Stimulated activated CD4-positive, alpha-beta T cell treated with anti-CD3 and anti-CD28 coated beads, TNF-alpha, amount 100 ng/mL, for 48 hours (primary cell): ENCODE measurements at places on chromosomes 1 and 21.

DNA sequence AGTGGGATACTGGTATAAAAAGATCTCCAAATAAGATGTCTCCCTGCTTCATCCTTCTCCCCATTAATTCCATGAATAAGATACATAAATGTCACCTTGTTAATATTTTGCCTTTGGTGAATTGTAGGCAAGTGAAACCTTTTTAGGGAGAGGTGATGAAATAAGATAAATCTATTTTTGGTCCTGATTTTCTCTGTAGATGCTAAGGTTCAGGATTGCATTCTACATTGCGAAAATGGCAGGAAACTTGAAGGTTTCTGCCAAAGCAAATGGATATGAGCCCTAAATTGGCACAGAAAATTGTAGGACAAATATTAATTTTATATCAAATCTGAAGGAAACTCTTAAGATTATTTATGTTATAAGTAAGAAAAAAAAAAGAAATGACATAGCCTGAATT, 107.1 kb downstream of the PLPPR4 start:
- DNase-seq, result no peak

GRCh38 chr1:226706684-226707083, 32.4 kb downstream of the ITPKB start:
- no peak for DNase-seq

- DNase-seq, result no peak
Measured at GRCh38 chr1:107817935-107818334, 147.0 kb downstream of the VAV3 start.

DNA sequence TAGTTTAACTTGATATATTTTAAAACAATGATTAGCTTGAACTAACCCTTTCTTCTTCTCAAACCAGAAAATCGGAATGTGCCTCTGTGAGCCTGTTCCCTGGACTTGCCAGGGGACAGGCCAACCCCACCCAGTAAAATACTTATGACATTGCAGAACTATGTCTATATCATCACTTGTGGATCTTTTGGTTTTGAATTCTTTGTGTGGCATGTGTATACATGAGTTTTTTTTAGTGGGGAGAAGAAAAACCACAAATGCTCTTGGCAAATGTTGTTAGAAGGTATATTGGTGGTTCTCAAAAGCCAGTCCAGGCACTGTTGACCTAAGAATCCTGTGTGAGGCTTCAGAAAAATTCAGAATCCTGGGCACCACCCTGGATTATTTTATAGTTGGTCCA, 347.4 kb downstream of the SIPA1L2 start:
- DNase-seq, result no peak

DNA sequence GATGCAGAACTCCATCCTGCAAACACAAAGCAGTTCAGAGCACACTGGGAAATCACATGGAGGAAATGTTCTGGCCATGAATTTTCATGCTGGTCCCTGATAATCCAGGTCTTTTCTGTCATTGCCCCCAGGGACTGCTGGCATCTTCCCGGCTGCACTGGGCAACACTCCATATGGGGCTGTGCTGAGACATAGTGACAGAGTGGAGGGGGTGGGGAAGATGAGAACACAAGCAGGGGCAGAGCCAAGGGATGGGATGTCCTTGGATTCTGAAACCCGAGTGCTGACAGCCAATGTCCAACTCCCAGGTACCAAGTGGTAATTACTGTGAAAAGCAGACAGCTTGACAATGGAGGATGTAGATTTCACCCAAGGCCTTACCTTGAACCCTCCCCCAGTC, 185.7 kb downstream of the HIVEP3 start:
- no peak for DNase-seq

GRCh38 chr1:213688655-213689054, 299.1 kb upstream of the PROX1 start:
- no peak for DNase-seq

- DNase-seq, result peak; percentile 66
Measured at GRCh38 chr1:204506969-204507316, 9.3 kb upstream of the MDM4 start.

DNA sequence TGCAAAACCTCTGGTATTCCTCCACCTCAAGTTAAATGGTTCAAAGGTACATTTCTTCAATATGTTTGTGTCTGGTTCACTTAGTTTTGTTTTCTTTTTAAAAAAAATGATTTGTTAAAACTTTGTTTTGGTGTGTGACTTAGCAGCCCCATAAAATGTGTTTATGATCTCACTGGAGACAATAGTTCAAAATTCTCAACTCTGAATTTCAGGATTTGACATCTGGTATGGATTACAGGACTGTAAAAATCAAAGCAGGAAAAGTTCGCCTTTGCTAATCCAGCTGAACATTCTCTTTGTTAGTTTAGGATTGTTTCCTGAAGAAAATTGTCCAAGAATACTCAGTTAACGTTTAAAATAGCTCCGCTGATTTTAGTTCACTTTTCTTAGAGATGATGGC, 231.7 kb downstream of the HMCN1 start:
- DNase-seq, result no peak

DNA sequence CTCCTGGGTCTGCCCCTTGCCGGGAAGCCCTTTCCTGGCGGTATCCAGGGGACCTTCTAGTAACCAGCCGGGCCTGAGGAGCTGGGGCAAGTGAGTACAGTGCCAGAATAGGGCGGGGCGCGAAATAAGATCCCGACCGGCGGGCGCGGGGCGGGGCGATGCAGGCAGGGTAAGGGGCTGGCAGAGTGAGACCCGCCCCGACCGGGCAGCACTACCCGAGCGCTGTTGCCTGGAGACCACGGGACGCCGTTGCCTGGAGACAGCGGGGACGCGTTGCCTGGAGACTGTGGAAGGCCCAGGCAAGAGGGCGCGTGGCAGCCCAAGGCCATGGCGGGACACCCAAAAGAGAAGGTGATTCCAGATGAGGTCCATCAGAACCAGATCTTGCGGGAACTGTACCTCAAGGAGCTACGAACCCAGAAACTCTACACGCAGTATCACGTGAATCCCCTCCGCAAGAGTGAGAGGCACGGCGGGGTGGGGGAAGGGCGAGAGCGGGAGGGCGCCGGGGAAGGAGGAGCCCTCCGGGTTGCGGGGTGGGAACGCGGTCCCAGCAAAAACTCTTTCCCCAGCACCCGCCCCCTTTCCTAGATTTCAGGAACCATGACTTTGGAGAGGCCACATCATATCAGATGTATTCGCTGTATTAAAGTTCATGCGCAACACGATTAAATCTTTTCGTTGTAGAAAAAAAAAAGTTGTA, 24.3 kb downstream of the EBNA1BP2 start:
- DNase-seq, result no peak

DNA sequence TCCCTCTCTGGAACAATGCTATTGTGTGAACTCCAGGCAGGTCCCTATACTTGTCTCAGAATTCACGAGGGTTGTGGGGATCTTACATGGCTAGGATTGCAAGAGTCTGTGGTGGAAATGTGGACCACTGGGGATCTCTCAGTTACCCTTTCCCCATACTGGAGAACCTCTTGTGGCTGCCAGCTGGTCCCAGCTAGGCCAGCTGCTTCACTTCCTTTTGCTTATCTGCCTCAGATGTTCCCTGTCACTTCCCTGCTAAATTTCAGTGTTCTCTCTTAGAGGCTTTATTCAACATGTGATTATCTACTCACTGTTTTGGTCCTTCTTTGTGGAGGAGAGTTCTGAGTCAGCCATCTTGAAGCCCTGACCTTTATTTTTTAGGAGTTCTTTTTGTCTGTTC, 75.9 kb upstream of the SAMD13 start:
- no peak for DNase-seq

DNA sequence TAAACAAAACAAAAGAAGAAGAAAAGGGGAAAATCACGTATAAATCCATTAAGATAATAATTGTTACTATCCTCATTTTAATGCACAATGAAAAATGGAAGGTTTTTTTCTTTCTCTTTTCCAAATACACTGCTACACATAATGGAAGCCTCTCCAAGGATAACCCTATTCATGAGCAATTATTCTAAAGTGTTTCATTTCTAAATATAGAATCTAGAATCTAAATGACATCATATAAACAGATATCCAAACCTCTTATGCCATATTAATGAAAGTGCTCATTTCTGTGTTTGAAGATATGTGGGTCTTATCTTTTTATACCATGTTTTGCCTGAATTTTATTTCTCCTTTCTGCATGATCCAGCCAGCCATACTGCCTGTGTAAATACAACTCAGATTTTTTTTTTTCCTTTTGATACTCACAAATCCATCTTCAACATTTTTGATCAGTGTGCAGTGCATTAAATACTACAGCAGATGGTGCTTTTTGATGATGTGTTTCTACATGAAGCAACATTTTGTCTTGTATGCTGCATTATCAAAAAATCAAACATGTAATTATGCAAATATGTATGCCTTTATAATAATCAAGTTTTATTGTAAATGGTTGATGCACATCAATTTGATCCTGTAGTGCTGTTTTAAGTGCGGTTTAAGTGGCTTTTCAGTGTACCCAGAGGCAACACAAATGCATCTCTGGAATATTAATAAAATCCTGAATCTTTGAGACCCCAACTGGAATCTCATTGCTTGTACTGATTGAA, 625.6 kb upstream of the PTBP2 start:
- DNase-seq, result no peak

DNA sequence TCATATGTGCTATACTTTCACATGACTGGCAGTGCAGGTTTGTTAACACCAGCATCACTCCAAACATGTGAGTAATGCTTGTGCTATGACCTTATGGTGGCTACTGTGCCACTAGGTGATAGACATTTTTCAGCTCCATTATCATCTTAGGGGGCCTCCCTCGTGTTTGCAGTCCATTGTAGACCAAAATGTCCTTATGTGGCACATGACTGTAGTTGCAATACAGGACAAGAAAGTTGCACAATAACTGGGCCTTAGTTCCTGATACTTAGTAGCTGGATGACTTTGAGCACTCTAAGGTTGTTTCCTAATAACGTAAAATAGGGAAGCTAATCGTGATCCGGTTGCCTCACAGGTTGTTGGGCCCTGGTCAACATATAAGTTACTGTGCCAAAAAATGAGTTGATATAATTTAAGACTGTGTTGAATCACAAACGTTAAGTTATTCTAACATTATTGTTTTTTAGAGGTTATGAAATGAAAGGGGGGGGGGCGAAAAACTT, 511 bp upstream of the SNX27 start:
- no peak for DNase-seq

DNA sequence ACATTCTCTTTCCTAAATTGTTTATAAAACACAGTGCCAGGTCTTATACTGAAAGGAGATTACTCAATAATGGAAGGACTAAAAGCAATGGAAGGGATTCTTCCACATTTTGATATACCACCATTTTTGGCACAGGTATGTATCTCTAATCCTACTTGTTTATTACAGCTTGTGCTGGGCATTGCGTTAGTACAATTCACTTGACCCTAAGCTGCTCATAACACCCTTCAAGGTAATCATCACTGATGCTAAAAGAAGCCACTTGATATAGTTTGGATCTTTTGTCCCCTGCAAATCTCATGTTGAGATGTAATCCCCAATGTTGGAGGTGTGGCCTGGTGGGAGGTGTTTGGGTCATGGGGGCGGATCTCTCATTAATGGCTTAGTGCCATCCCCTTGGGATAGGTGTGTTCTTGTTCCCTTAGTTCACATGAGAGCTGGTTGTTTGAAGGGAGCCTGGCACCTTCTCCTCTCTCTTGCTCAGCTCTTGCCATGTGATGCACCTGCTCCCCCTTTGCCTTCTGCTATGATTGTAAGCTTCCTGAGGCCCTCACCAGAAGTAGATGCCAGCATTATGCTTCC, 71.1 kb downstream of the NIBAN1 start:
- DNase-seq, result no peak

DNA sequence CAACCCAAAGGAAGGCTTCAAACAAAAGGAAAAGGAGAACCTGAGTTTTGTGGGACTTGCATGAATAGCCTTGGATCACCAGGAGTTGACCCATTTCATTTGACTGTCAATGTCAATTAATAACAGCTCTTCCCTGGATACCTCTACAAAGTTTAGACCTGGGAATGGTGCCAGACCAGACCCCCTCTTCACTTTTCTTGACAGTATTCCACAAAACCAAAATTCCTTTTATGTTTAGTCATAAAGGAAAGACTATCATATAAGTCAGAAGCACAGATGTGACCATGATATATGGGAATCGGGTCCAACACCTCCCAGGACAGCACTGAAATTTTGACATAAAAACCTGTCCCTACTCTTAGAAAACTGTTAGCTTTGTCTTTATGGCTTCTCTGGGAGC, 191.8 kb downstream of the LYPLAL1 start:
- no peak for DNase-seq

DNA sequence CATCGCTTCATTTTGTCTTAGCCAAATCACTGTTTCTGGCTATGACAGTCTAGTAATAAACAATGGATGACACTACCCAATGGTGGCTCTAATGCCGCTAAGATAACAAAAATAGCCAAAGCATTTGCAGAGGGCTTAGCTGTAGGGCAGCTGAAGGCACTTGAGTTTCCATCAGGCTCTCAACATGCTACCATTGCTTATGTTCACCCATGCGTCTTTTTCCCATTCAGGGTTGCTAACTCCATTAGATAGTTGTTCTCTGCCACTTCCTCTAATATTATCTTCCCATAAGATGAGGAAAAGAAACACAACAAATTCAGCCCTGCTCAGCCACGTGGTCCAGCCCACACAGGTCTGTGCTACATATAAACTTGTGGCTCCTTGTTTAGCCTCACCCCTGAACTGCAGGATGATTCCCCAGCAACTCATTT, 159.6 kb downstream of the TOMM20 start:
- DNase-seq, result no peak

DNA sequence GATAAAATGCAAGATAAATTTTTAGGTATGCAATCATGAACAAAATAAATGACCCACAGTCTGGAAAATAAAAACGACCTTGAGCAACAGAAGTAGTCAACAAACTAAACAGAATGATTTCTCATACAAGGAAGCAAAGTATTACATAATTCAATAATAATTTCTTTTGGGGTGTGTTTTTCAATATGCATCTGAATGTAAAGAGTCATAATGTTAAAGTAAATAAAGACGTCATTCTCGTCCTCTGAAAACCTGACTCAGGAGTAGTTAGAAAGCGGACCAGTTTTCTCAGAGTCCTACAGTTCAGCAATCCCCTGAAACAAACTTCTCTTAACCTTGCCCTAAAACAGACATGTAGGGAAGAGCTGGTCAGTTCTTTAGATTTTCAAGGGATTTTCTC, 18.6 kb downstream of the CDC42BPA start:
- no peak for DNase-seq

DNA sequence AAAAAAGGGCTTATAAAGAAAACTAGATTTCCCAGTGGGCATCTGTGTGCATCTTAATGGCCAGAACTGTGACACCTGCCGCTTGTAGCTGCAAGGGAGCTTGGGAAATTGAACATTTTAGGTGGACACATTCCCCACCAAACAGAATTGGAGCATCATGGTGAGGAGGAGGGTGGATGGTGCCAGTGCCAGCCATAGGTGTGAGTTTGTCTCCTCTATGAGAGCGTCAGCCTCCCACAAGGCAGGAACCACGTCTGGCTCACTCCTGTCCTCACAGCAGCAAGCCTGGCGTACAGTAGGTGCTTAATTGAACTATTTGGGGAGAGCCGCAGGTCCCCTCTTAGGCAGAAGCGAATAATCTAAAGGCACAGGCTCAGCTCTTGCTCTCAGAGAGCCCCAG, 124.5 kb upstream of the TMEM51 start:
- DNase-seq, result no peak

- DNase-seq, result no peak
Measured at GRCh38 chr1:155329980-155330598, 9.4 kb downstream of the RUSC1 start.
